ENCODE measurements at places on chromosomes 7 and 10. TPM values are rescaled to one million over a fixed set of nuclear protein-coding genes. Genes with fewer than 3 reads are reported as not detected.
A peak's percentile ranks its signal among the peaks of the same experiment; 100 is the strongest.

KLF14 gene
- not detected for total RNA-seq

CYP2C19 gene
- 6.1 TPM for total RNA-seq

PNLIPRP2 gene
- total RNA-seq: not detected

ANKRD7 gene
- 1.5 TPM for total RNA-seq

GOLGA7B gene
- 2.5 TPM for total RNA-seq

IKZF1 gene
- 44.9 TPM for total RNA-seq

STAG3 gene
- not detected for total RNA-seq

HOXA4 gene
- total RNA-seq: 0.98 TPM

NME8 gene
- total RNA-seq: not detected

ZNF804B gene
- not detected for total RNA-seq

FOXI2 gene
- 0.25 TPM for total RNA-seq

FEZF1 gene
- total RNA-seq: not detected

GRID2IP gene
- not detected for total RNA-seq

CDK1 gene
- total RNA-seq: 10.8 TPM

FAM180A gene
- 7.1 TPM for total RNA-seq

WNT8B gene
- total RNA-seq: not detected

FXYD4 gene
- not detected for total RNA-seq

WASHC2C gene
- total RNA-seq: 36.1 TPM

CLEC2L gene
- not detected for total RNA-seq

IL6 gene
- total RNA-seq: 12.0 TPM

ABCA13 gene
- under 0.01 TPM for total RNA-seq

EPC1 gene
- total RNA-seq: 54.5 TPM

FRAT1 gene
- 4.4 TPM for total RNA-seq

IFT22 gene
- total RNA-seq: 15.2 TPM

LRRN3 gene
- total RNA-seq: 0.98 TPM

ARMC3 gene
- total RNA-seq: not detected

CPA2 gene
- not detected for total RNA-seq

LRIT2 gene
- not detected for total RNA-seq

GRCh38 chr7:77569514-77570232 is 32.6 kb downstream of the PTPN12 start:
- DNase-seq: no peak

DNA sequence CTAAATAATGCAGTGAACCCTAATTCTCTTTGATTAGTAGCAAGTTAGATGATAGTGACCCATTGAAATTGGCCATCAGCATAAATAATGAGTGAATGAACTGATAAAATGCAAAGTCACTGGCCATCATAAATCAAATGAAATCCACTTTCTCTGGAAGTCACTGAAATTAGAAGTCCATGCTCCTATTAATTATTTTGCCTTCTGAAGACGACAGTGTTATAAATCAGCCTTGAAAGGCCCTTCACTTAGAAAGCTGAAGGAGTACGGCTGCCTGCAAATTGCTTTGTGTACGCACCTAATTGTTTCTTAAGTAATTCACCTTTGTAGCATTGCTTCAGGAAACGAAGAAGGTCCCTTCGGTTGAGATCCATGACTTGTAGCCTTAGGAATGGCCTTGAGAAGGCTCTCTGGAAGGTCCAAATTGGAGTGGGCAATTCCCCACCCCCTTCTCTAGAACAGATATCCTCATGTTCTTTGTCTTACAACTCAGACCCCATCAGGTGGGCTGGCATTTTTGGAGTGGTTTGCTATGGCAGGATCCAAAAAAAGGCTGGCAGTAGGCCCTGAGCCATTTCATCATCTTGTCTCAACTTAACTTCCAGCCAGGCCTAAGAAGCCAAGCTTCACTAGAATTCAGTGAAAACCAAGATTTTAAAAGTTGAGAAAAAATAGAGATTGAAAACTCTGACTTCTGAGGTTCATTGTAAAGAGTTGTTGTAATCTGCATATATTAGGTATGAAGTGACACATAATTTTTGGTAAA is 420.3 kb downstream of the LRMDA start:
- DNase-seq: no peak

GRCh38 chr10:60661637-60662036 is 116.6 kb upstream of the CDK1 start:
- no peak for DNase-seq

- DNase-seq: no peak
These were observed 205.6 kb downstream of the GRID1 start for GRCh38 chr10:86160890-86161585.

DNA sequence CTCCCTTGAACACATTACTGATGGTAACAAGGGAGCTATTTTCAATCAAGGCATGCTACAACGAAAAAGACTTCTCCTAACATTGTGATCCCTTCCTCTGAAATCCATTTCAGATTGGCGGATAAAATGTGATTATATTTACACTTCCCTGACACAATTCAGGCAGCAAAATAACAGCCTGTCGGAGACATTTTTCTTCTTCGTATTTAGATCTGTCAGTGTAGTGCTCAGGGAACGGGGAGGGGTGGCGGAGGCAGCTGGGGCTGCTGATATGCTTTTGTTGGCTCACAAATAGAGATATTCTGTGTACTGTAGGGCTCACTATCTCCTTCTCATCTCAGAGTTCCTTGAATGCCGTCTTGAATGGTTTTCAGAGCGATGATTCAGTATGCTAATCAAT is 1261.7 kb upstream of the AUTS2 start:
- no peak for DNase-seq

GRCh38 chr7:128408709-128409595 is 830 bp downstream of the IMPDH1 start:
- DNase-seq: no peak

DNA sequence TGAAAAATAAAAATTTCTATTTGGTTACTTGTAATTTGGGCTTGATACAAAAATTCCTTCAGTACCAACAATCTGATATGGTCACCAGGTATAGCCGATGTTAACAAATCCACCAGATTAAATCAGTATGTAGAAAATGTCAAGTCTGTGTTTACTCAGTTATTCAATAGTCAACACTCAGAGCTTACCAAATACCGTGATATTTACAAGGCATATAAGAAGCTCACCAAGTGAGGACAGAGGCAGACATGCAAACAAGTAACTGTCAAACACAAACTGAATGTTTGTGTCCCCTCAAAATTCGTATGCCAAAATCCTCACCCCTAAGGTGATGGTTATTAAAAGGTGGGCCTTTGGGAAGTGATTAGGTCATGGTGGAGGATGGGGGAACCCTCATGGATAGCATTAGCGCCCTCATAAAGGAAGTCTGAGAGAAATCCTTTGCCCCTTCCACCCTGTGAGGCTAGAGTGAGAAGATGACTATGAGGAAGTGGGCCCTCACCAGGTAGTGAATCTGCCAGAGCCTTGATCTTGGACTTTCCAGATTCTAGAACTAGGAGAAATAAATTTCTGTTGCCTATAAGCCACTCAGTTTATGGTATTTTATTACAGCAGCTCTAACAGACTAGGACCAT is 63.1 kb downstream of the TES start:
- DNase-seq: no peak

GRCh38 chr7:92968502-92968901 is 132.1 kb upstream of the CDK6 start:
- DNase-seq: no peak

DNA sequence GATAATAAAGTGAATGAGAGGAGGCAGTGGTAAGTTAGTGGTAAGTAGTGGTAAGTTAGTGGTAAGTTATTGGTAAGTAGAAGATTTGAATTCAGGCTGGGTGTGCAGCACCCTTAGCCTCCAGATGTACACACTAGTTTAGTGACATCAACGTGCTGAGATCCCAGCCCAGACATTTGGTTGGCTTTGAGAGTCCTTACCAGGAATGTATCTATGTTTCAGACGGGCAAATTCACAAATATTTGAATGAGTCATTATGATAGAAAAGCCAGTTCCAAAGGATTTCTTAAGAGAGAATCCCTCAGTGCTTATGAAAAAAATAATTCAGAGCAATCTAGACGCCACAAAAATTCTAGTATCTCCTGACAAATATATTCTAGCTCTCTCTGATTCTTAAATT is 70.0 kb downstream of the ARL4A start:
- no peak for DNase-seq

DNA sequence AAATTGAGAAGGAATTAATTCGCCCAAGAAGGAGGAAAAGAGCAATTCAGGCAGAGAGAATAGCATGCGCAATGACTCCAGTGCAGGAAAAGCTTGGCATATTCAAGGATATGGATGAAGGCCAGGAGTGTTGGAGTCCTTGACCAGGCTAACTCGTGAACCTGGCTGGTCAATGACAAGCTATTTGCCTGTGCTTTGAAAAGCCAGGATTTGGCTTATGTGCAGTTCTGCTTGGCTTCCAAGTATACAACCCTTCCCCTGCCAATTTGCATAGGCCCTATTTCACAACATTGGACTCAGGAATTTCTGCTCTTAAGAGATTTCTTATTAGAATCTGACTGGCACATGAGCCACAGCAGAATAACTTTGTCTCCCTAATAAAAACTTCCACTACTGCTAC is 72.3 kb upstream of the SP8 start:
- DNase-seq: no peak

DNA sequence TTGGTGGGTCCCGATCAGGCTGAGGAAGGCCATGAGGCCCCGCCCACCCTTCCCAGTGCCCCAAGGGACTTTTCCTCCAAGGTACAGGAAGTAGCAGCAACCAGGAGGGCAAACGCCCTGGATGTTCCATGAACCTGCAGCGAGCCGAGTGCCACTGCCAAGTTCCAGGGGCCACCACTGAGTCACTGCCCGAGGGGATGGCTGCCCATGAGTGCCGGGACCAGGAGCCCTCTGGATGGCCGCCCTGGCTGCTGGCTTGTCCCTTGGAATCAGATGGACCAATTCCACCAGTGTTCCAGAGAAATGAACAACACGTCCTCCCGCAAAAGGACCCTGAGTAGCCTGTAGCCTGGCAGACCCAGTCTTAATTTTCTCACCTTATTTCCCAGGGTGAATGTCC is 74.2 kb downstream of the ZRANB1 start:
- DNase-seq: no peak

GRCh38 chr7:132836746-132837145 is 245.1 kb downstream of the CHCHD3 start:
- DNase-seq: no peak

GRCh38 chr10:118980135-118980865 is 49.2 kb upstream of the NANOS1 start:
- DNase-seq: peak; percentile 67

- DNase-seq: no peak
These were observed 1.1 kb upstream of the MACC1 start for GRCh38 chr7:20218279-20218678.

DNA sequence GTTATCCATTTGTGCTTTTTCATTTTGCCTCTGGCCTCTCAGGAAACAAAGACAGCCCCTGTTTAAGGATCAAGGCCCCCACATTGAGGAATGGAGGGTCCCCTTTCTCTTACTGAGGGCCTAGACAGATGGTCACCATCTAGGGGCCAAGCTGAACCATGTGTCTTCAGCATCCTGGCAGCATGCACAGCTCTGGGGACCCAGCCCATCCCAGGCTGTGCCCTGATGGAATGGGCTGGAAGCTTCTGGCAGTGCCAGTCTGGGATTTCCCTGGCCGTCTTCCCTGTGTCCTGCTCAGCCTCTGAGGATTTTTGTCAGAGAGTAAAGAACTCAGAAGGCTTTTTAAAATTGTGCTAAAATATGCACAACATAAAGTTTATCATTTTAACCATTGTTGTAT is 116.8 kb downstream of the ITIH5 start:
- no peak for DNase-seq

DNA sequence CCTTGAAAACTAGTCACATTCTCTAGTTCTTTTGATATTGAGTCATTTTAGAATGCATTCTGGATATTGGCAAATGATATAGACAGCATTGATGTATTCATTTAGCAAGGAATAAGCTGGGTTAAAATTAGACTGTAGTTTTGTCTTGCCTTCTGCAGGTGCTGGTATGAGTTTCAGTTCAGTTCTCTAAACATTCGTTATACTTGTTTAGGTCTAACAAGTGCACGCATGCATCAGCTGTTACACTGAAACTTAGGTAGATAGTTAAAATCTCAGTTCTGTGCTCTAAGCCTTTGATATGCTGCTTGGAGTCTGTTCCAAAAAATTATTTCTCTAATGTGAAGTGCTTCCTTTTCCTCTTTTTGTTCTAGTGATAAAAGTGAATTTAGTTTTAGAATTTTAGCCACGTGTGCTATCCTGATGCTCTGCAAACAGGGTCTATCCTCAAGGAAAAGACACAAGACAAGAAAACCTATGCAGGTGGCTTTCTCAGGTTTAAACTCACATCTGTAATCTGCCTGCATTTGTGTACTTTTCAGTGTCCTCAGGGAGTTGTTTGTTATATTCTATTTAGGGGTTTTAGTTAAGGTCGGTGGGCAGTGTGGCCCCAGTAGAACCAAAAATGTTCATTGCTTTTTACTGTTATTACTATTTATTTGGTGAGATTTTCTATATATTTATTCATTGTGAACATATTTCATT is 409.0 kb downstream of the CDC14C start:
- DNase-seq: no peak

DNA sequence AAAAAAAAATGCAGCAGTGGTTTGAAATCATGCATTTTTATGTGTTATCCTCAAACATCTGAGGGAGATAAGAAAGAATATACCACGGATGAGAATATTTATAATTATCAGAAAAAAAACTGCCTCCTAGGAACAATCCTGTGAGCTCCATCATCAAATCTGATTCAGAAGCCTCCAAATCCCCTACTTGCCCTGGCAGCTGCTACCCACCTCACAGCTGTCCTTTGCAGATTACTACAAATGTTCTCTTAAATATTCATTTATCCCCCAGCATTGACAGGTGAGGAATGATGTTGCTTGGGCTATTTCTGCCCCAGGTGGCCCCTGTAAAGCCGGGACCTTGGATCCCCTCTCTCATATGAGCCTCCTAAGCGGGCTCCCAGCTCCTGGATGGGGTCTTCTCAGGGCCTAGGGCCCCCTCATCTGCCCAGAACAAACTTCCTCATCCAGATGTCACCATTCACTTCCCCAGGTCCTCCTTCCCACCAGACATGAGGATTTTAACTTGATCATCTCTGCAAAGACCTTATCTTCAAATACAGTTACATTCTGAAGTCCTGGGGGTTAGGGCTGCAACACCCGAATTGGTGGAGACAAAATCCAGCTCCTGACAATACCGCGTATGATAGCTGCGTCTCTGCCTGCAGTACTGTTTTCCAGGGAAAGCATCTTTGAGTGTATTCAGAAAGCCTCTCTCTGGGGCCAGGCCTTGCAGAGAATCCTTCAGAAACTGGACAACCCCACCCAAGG is 81.9 kb upstream of the INSIG1 start:
- DNase-seq: no peak

GRCh38 chr7:128350708-128351295 is 7.1 kb upstream of the RBM28 start:
- no peak for DNase-seq

DNA sequence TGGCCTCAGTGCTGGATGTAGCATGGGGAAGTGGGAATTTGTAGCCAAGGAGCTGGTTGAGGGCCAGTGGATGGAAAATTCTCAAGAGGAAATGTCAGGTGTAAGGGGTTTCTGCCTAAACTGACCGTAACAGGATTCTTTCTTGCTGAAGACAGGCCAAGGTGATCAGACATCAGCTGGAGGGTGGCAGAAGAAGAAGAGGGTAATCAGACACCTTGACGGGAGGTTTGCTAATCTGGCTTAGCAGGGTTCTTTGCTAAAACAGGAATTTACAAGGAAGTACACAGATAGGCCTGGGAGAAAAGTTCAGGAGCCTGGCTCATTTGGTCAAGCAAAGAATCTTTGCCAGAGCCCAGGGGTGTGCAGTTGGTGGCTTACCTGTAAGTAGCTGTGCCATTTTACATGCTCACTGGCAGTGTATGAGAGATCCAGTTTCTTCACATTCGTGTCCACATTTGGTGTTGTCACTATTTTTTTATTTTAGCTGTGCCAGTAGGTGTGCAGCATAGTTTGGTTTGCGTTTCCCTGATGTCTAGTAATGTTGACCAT is 73.7 kb downstream of the BMPR1A start:
- DNase-seq: no peak

All from vagina (tissue), 2 donors.